ENCODE measurements at places on chromosomes 3 and 15.

DNA sequence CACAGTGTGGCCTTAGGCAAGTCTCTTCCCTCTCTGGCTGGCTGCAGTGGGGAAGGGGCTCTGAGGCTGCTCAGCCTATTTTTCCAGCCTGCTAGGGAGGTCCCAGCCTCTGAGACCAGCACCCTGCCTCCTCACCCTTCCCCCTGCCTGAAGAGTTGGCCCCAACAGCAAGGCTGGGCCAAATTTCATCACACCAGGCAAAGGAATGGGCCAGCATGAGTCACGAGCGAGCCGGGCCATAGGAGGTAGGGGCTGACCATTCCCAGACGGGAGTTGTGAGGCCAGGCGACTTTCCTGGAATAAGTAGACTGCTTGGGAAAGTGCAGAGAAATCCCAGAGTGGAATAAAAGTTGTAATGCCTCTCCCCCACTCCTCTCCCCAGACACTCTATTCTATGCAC lies 5.7 kb upstream of the FBLN2 start:
- no peak for DNase-seq

DNA sequence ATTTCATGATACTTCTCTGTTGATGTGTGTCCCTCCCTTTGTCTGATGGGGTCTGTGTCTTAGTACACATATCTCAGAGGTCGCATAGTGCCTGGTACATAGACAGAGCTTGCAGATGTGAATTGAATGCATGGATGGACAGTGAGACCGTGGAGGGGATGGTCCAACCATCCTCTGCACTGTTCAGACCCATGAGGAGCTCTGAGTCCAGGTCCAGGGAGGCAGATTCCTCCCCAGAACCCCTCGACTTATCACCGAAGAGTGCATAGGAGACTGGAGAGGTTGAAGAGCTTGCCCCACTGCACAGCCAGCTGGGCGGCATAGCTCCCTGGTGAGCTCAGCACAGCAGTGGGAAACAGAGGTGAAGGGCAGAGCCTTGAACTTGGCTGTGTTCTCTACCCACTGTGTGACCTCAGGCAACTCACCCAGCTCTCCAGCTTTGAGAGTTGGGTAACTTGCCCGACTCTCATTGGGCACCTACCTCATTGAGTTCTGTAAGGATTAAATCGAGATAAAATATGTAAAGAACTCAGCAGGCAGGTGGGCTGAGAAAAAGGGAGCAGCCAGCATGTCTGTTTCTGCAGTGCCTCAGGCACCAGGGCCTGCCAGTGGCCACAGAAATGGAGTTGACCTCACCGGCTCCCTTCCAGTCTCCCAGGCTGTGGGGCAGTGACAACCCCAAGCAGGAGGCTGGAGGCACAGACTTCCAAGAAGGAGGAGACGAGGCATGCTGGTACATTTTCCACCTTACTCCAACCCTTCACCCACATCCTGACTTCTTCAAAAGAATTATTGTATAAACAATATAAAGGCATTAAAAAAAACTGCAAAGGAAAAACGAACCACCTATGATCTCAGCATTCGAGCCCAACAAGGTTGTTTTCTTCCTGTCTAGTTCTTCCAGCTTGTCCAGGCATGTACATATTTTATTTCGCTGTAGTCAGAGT lies 54.1 kb upstream of the TFRC start:
- no peak for DNase-seq

DNA sequence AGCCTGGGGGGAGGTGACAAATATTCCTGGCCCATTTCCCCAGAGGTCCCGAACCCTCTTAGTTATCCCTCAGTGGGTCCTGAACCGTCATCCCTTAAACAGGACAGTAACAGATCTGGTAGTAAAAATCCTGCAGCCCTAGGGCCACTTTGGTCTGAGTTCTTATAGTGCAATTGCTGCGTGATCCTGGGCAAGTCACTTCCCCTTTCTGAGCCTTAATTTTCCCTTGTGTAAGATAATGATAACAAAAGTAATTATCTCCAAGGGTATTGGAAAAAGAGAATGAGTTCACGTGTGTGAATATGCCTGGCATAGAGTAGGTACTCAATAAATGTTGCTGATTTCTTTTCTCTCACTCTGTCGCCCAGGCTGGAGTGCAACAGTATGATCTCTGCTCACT lies 2.9 kb upstream of the JAGN1 start:
- no peak for DNase-seq

DNA sequence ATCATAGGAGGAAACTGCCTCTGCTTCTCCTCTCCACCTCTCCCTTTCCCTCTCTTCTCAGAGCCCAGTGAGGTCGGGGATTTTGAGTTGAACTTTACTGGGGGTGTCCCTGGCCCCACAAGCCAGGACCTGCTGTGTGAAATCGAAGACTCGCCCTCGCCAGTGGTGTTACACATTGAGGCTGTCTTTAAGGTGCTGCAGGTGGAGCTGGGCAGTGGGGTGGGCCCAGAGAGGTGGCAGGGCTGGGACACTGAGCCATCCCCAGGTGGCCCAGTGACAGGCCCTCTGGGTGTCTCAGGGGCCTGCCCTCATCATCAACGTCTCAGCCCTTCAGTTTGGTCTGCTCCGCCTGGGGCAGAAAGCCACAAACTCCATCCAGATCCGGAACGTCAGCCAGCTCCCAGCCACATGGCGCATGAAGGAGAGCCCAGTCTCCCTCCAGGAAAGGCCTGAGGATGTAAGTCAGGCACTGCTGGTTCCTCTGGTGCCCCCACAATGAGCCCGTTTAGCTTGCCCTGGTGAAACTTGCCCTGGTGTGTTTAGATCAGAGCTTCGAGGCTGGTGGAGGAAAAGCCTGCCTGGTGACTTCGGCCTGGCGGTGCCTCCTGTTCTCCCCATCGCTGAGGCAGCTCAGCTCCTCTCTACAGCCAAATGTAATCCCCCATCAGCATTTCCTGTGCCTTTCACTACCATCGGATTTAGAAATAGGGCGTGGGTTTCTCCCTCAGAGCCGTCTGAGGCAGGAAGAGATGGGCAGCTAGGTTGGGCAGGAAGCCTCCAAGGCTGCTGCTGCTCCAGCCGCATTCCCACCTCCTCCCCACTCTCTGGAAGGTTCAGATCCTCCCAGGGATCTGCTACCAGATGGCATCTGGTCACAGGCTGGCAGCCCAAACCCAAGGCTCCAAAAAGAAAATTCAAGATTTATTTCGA lies 39.2 kb downstream of the ACAA1 start:
- DNase-seq, result no peak

DNA sequence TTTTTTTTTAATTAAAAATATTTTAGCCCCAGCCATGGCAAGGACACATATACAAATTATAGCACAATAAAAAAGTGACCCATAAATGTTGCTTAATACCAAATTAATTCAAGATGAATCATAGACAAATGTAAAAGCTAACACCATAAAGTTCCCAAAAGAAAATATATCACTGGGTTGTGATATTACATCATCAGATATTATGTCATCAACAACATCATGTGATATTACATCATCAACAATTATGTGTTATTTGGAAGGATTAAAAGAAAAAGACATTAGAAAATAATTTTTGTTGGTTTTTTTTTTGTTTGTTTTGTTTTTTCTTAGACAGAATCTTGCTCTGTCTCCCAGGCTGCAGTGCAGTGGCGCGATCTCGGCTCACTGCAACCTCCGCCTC lies 34.5 kb upstream of the ABHD10 start:
- DNase-seq, result no peak

Measured in NCI-H1417 treated with DMSO at 0.1 percent for 48 hours (cell line).